ENCODE measurements at places on chromosomes 5 and 9. TPM values are rescaled to one million over a fixed set of nuclear protein-coding genes. Genes with fewer than 3 reads are reported as not detected.
A peak's percentile ranks its signal among the peaks of the same experiment; 100 is the strongest.

DNA sequence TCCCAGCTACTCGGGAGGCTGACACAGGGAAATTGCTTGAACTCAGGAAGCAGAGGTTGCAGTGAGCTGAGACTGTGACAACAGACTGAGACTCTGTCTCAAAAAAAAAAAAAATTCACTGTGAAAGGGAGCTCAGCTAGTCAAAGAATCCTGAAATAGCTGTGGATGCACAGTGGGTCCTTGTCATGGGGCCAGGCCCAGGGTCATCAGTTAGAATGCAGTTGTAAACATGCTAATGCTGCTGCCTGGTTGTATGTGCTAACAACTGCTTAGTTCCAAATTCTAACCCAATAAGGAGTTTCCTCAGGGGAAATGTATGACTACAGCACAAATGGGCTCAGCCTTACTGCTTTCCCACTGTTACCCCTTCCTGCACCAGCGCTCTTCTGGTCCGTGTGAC is 84.0 kb downstream of the PALM2AKAP2 start:
- H3K4me1 ChIP-seq, result no peaks in the 10 kb centered on the region
- no peaks in the 10 kb centered on the region for H3K27me3 ChIP-seq
- DNase-seq, result no peak
- H3K27ac ChIP-seq, result no peak overlapping the region

DNA sequence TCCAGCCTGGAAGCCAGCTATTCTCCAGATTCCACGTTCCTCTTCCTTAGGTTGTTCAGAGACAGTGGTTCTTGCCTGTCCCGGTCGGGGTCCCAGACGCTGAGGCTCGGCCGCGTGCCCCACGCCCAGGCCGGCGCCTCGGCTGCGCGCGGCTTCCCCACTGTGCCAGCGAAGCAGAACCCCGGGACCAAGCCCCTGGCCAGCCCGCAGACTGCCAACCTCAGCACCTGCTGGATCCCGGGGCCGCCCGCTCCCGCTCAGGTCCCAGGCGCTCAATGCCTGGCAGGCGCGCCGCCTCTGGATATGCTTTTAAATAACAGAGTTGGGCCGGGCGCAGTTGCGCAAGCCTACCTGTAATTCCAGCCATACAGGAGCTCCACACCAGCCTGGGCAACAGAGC is 195.5 kb downstream of the MAN2A1 start:
- H3K27me3 ChIP-seq, result no peaks in the 10 kb centered on the region
- no peak overlapping the region for H3K27ac ChIP-seq
- no peak overlapping the region for H3K4me3 ChIP-seq
- no peaks in the 10 kb centered on the region for H3K36me3 ChIP-seq

- H3K4me1 ChIP-seq, result no peaks in the 10 kb centered on the region
- H3K27ac ChIP-seq, result no peak overlapping the region
- DNase-seq, result no peak
- no peaks in the 10 kb centered on the region for H3K27me3 ChIP-seq
- H3K36me3 ChIP-seq, result no peaks in the 10 kb centered on the region
- no peak overlapping the region for H3K4me3 ChIP-seq
Observed at GRCh38 chr9:74431467-74431866, 65.7 kb upstream of the RORB start.

DNA sequence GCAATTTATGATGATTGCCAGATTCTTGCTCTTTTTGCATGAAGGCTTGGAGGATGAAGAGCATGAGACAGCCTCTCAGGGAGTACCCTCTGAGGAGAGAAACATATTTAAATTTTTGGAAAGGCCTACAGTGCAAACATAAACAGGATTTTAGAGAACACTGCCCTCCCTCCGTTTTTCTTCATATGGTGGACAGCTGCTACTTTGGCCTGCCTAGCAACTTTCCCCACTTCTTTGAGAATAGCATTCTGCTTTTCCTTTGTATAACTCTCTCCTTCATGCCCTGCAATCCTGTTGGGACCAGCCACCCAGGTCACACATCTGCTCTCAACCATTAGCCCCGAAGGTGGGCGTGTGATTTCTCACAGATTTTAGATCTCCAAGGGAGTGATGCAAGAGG is 20.5 kb upstream of the TXN start:
- no peak overlapping the region for H3K4me3 ChIP-seq
- no peaks in the 10 kb centered on the region for H3K4me1 ChIP-seq
- no peak for DNase-seq
- H3K27ac ChIP-seq, result no peak overlapping the region
- H3K36me3 ChIP-seq, result no peaks in the 10 kb centered on the region

GRCh38 chr9:111605041-111605559 is 5.7 kb upstream of the PTGR1 start:
- H3K4me1 ChIP-seq, result no peaks in the 10 kb centered on the region
- no peaks in the 10 kb centered on the region for H3K36me3 ChIP-seq
- H3K4me3 ChIP-seq, result no peak overlapping the region
- no peaks in the 10 kb centered on the region for H3K27me3 ChIP-seq

GRCh38 chr9:21684831-21685362 is 117.5 kb upstream of the MTAP start:
- H3K27me3 ChIP-seq, result no peaks in the 10 kb centered on the region
- H3K4me1 ChIP-seq, result no peaks in the 10 kb centered on the region
- no peaks in the 10 kb centered on the region for H3K36me3 ChIP-seq
- H3K4me3 ChIP-seq, result no peak overlapping the region

DNA sequence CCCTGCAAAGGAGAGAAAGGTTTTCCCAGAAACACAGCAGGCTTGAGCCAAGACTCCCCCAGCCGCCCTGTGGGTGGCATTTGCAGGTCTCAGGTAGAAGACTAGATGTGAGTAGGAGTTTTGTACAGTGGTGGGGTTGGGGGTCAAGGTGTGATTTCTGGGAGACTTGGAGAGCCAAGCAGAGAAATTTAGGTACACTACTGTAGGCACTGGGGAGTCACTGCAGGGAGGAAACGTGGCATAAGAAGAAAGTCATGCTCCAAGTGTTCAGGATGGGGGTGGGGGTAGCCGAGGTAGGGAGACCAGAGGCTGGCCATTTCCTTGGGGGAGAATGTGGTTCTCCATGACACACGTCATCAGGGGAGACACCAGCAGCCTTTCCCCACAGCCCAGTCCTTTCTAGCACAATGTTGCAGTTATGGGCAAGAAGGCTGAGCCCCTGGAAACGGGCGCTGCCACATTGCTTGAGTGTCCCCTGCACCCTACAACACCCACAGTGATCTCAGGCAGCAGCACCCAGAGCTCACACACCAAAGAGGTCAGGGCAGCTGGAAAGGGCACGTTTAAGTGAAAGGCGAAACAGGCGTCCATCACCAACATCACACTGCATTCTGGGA is 210.5 kb downstream of the FSTL4 start:
- H3K36me3 ChIP-seq, result no peaks in the 10 kb centered on the region
- DNase-seq, result no peak
- no peak overlapping the region for H3K4me3 ChIP-seq
- no peak overlapping the region for H3K27ac ChIP-seq
- no peaks in the 10 kb centered on the region for H3K27me3 ChIP-seq

- no peaks in the 10 kb centered on the region for H3K4me1 ChIP-seq
- DNase-seq, result no peak
- H3K4me3 ChIP-seq, result no peak overlapping the region
- H3K27me3 ChIP-seq, result no peaks in the 10 kb centered on the region
Observed at GRCh38 chr9:107733523-107733894, 243.9 kb upstream of the KLF4 start.

GRCh38 chr5:163915481-163915961 is 410.1 kb downstream of the MAT2B start:
- no peak overlapping the region for H3K4me3 ChIP-seq
- H3K4me1 ChIP-seq, result no peaks in the 10 kb centered on the region
- DNase-seq, result no peak
- H3K27me3 ChIP-seq, result no peaks in the 10 kb centered on the region
- no peaks in the 10 kb centered on the region for H3K36me3 ChIP-seq

DNA sequence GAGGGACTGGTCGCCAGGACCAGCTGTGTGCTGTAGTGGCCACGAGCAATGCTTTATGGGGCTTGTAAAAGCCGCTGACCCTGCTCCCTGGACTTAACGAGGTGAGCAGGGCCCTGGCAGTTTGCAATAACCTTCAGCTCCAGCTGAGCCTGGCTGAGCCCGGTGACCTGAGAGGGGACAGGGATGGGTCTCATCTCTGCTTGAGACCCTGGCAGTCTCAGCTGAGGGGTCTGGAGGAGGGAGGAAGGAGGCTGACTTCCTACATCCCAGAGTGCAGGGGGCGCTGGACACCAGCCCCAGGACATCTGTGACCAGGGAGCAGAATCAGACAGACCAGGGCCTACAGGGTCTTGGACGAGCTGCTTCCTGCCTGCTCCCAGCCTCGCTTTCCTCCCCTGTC is 277.5 kb upstream of the MVB12B start:
- DNase-seq, result no peak
- H3K4me1 ChIP-seq, result no peaks in the 10 kb centered on the region
- H3K36me3 ChIP-seq, result no peaks in the 10 kb centered on the region
- no peak overlapping the region for H3K27ac ChIP-seq
- H3K27me3 ChIP-seq, result no peaks in the 10 kb centered on the region
- H3K4me3 ChIP-seq, result no peak overlapping the region

DNA sequence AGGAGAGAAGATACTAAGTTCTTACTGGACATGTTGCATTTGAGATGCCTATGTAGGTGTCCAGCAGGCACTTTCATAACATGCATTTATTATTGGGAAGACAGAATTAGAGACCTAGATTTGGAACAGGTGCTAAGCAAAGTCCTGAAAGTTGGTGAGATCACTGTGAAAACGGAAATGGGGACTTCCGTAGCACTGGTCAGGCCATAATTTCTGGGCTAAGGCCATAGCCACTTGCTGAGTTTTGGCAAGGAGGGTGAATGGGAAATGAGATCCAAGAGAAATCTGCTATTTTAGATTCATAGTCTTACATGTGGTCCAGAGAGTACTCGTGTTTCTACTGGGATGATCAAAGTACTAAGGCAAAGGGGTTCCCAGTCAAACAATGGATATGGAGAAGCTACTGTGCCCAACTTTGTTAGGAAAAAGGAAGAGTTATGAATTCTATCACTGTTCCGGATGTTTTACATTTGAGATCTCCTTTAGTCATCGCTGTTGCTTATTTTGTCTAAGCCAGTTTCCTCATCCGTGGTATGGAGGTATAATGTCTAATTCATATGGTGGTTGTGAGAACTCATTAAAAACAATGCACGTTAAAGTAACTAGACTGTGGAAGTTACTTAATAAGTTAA is 33.4 kb downstream of the TEK start:
- no peaks in the 10 kb centered on the region for H3K36me3 ChIP-seq
- no peak for DNase-seq
- no peak overlapping the region for H3K27ac ChIP-seq
- no peaks in the 10 kb centered on the region for H3K4me1 ChIP-seq
- H3K27me3 ChIP-seq, result no peaks in the 10 kb centered on the region

DNA sequence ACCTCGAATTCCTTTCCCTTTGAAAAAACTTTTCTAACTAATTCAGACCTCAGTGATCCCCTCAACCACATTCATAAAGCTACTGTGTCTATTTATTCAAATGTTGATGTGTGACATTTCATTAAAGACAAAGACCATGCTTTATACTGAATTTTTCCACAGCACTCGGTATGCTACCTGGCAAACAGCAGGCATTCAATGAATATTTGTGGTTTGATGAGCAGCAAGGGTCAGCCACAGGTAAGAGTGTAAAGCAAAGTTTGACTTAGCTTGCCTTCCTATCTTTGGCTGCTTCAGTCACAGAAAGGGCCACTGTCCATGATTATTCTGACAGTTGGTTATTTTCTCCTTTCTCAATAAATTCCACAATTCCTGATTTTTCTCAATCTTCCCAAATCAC is 5.1 kb upstream of the CDC42SE2 start:
- peak overlapping the region; percentile 20 for H3K4me3 ChIP-seq
- DNase-seq, result no peak
- no peaks in the 10 kb centered on the region for H3K27me3 ChIP-seq

DNA sequence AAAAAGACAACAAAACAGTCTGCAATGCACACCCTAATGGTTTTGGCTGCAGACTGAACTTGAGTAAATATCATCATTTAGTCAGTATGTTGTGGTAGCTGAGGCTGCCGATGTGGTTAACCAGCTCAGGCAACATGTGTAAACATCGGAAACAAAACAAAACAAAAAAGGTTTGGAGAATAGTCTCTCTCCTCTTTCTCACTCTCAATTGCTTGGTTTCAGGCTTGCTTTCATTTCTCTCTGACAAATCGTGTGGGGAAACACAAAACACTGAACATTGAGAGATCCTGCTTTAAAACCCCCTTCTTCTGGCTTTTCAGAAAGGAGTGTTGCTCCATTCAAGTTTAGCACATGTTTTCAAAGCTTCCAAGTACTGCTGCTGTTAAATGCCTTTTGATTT is 453.3 kb downstream of the BNC2 start:
- no peaks in the 10 kb centered on the region for H3K4me1 ChIP-seq
- no peaks in the 10 kb centered on the region for H3K36me3 ChIP-seq
- H3K4me3 ChIP-seq, result no peak overlapping the region

- DNase-seq, result no peak
- no peaks in the 10 kb centered on the region for H3K36me3 ChIP-seq
- H3K4me3 ChIP-seq, result no peak overlapping the region
- no peak overlapping the region for H3K27ac ChIP-seq
Observed at GRCh38 chr9:477193-477592, 262.5 kb downstream of the DOCK8 start.

- H3K27ac ChIP-seq, result no peak overlapping the region
- H3K4me1 ChIP-seq, result no peaks in the 10 kb centered on the region
- H3K27me3 ChIP-seq, result no peaks in the 10 kb centered on the region
Observed at GRCh38 chr5:10592601-10593000, 28.7 kb downstream of the ANKRD33B start.

DNA sequence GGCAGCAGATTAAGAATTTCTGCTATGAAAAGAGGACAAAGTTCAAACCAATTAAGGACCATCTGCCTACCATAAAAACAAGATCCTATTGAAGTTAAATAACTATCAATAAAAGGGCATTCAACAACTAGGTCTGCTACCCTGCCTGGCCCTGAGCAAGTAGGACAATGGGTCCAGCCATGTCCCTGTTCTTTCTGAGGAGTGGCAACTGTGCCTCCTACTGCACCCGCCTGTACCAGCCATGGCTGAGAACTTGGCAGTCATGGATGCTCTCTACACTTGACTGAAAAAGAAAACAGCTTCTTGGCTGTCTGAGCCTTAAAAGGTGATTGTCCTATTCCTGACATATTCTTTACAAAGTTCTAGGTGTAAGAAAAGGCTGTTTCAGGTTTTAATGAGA is 652.4 kb downstream of the PDE4D start:
- H3K27ac ChIP-seq, result no peak overlapping the region
- H3K4me3 ChIP-seq, result no peak overlapping the region
- no peaks in the 10 kb centered on the region for H3K36me3 ChIP-seq
- no peaks in the 10 kb centered on the region for H3K27me3 ChIP-seq
- H3K4me1 ChIP-seq, result no peaks in the 10 kb centered on the region

- DNase-seq, result no peak
- no peak overlapping the region for H3K4me3 ChIP-seq
- H3K27me3 ChIP-seq, result no peaks in the 10 kb centered on the region
Observed at GRCh38 chr5:51465165-51465564, 81.9 kb downstream of the ISL1 start.

GRCh38 chr9:136109351-136110081 is 9.2 kb downstream of the TMEM250 start:
- peaks cover 60% of the 10 kb centered on the region for H3K4me1 ChIP-seq
- H3K36me3 ChIP-seq, result no peaks in the 10 kb centered on the region
- H3K4me3 ChIP-seq, result peak overlapping the region; percentile 69

- no peak overlapping the region for H3K27ac ChIP-seq
- no peak overlapping the region for H3K4me3 ChIP-seq
- H3K36me3 ChIP-seq, result no peaks in the 10 kb centered on the region
Observed at GRCh38 chr5:37889612-37890317, 49.9 kb upstream of the GDNF start.

PCDHA1 gene
- total RNA-seq, result not detected

GHR gene
- total RNA-seq, result not detected

MAN2A1 gene
- total RNA-seq, result 36.2 TPM

PCDHA4 gene
- total RNA-seq, result not detected

IFNB1 gene
- not detected for total RNA-seq

AIF1L gene
- 0.37 TPM for total RNA-seq

PCDHB3 gene
- total RNA-seq, result not detected

CCL28 gene
- 23.2 TPM for total RNA-seq

REEP2 gene
- total RNA-seq, result 0.94 TPM

STPG3 gene
- total RNA-seq, result not detected

CDKN2B gene
- total RNA-seq, result 3.4 TPM

NSMF gene
- 57.3 TPM for total RNA-seq

CCT5 gene
- total RNA-seq, result 75.9 TPM

ZNF483 gene
- 4.9 TPM for total RNA-seq
